ENCODE measurements at places on chromosomes 13 and 19.

GRCh38 chr19:18946918-18947317 lies 5.9 kb upstream of the HOMER3 start:
- peak; percentile 67 for ATAC-seq

- no peak for ATAC-seq
Measured at GRCh38 chr13:40194224-40194806, 472.1 kb downstream of the FOXO1 start.

- ATAC-seq = no peak
Measured at GRCh38 chr13:53254500-53254899, 225.9 kb downstream of the OLFM4 start.

DNA sequence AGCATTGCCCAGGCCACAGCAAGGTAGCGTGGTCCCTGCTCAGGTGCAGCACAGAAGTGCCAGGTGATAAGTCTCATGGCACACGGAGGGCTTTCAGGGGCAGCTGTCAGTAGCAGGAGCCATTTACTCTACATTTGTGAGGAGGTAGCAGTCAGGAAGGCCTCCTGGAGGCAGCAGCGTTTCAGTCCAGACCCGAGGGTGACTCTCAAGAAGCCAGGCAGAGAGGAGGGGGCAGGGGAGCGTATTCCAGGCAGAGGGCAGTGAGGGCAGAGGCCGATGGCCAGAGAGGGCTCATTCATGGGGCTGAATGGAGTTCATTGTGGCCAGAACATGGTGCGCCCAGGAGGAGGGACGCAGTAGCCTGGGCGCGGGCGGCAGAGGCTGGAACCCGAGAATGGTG lies 8.9 kb downstream of the PIAS4 start:
- ATAC-seq = no peak

DNA sequence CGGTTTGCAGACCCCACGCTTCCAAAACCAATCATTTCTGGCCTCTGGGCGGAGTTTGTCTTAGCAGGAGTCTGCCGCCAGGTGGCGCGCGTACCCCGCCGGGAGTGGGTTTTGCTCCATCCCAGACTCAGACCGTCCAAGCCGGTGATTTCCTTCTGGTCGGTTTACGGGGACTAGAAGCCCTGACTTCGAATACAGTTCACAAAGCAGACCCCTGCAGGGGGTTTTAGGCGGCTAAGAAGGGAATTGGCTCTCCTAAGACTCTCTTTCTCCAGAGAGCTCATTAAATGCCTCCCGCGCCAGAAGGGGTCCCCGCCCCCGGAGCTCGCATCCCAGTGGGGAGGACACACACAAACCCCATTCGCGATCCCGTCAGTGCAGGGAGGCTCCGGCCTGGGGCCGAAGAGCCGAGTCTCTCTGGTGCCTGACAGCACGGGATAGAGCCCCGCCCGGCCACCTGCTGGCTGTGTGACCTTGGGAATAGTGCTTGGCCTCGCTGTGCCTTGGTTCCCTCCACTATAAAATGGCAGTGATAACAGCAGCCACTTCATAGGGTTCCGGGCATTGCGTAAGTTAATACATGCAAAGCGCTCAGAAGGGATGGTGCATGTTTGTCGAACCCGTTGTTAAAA lies 8.6 kb upstream of the NUP62 start:
- ATAC-seq = peak; percentile 77

- no peak for ATAC-seq
Measured at GRCh38 chr13:55554741-55555140, 1586.0 kb upstream of the PRR20A start.

DNA sequence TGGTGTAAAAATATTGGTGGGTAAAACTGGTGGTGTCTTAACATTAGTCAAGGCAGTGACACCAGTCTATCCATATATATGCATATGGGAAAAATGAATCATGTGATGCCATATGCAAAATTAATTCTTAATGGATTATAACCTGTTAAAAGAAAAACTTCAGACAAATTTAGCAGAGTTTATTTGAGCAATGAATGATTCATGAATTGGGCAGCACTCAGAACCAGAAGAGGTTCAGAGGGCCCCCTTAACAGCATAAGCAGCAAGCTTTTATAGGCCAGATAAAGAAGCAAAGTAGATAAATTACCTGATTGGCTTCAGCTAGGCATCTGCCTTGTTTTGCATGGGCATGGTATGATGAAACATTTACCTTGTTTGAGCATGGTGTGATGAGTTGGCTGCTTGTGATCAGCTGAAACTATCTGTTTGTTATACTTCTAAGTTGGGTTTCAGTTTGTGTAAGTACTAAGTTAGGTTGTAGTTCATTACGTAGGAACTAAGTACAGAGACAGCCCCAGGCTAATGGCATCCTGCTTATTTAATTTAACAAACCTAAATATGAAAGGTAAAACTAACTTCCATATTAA lies 66.6 kb downstream of the DNAJC15 start:
- no peak for ATAC-seq

DNA sequence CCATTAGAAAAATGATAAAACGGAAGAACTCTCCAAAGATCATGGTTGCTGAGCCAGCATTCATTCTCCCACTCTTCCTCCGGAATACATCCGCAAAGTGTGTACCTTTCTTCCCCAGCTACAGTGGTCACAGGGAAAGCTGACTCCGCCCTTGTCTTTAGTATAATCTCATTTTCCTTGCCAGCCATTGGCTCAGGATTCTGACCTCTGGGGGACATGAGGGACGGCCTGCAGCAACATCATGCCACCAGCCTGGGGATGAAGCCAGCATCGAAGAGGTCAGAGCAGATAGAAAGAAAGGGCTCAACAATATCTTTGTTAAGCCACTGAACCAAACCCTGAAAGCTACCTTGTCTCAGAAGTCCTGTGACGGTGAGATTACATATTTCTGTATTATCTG lies 46.3 kb upstream of the TPP2 start:
- no peak for ATAC-seq

DNA sequence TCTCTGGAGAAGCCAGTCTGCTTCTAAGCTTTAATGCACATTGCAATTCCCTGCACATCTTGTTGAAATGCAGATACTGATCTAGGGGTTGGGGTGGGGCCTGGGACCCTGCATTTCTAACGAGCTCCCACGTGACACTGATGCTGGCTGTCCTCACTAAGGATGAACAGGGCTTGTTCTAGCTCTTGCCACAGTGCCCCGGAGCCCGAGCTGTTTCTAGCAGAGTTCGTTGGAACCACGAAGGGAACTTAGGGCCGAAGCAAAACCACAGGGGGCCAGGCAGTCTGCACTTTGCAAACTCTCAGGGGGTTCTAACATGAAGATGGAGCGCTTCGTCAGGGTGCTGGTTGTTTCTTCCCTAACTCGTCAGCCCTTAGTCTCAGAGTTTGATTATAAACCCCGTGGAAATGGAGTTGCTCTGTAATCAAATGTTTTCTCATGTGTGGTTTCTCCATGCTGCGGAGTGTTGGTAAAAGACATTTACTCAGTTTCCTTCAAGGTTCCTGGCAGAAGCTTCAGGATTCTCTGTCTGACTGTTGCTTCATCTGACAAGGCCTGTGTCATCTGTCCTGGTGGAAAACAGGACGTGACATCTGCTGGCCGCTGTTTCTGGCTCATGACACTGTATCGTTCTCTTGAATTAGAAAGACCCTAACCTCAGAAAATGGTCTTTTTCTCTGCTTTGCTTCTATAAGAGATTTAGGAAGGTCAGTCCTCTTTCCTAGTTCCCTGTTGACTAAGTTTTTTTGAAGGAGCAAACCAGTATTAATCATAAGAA lies 221.5 kb downstream of the TEX29 start:
- ATAC-seq = no peak

- no peak for ATAC-seq
Measured at GRCh38 chr13:32039528-32039927, 8.0 kb downstream of the FRY start.

GRCh38 chr13:67518785-67519184 lies 288.6 kb upstream of the PCDH9 start:
- ATAC-seq = no peak

Data from stimulated activated memory B cell treated with anti-CD40 and anti-IgM and Interleukin-4, amounts not matched to agents 10 μg/mL and 1 μg/mL and 100 μg/mL, for 72 hours (primary cell).